ENCODE measurements at places on chromosomes 7 and 10.

DNA sequence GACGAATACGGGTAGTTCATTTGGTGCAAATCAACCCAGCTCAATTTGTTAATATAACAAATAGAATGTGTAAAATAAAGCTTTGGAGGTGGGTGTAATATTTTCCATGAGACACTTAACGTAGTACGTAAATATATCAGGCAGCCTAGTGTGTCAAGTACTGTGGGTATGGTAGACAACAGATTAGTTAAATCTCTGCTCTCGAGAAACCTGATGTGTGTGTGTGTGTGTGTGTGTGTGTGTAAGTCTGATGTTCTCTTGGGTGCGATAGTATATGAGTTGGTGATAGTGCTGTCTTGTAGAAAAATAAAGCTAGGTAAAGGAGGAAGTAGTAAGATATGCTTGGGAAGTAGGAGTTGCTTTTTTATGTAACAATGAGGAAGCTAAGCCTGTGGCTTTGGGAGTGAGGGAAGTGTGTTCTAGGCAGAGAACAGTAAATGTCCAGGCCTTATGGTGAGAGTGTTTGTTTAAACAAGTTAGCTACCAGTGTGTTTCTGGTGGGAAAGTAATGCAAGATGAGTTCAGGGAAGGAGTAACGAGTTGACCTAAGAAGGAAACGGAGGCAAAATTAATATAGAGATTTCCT is 26.1 kb downstream of the WAC start:
- no peak for DNase-seq

- DNase-seq: no peak
Observed at GRCh38 chr7:144548556-144548955, 145.1 kb upstream of the NOBOX start.

- no peak for DNase-seq
Observed at GRCh38 chr10:7306147-7306546, 104.7 kb downstream of the SFMBT2 start.

DNA sequence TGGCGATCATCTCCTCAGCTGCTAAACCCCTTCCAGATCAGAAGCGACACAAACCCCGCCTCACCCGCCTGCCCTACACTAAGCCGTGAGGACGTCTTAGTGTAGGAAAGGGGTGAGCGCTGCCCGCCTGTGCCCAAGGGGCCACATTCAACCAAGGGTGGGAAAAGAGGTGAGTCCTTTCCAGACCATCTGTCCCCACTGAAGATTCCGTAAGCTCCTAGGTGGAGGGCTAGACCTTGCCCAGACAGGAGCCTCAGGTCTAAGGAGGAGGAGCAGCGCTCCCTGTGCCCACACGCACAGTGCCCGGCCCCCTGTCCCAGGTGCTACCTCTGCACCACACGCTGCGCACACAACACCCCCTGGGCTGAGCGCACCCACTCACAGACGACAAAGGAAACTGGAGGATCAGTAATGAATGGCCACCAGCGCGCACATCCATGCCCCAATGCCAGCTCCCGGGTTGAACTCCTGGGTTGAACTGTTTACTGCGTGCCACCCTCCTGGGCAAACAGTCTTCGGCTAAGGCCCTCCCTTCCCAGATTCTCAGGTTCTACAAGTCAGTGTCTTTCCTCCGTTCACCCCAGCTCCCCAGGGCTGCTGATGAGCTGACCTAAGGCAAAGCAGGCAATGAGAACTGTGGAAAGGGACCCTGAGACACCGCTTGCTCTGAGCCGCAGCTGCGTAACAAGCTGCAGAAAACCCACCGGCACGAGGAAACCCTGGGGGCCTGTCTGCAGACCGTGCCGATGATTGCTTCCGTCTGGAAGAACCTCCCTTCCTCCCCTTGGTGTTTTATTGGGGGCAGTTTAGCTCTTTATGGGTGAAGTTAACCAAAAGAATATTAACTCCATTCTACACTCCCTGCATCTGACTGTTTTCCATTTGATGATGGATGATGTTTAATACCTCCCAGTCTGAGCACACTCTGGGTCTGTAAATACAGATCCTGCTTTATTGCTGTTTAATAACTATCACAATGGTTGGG is 185.9 kb downstream of the MAD1L1 start:
- no peak for DNase-seq

GRCh38 chr10:109902992-109903947 is 20.0 kb downstream of the XPNPEP1 start:
- peak; percentile 19 for DNase-seq

GRCh38 chr7:99121496-99122021 is 22.3 kb downstream of the SMURF1 start:
- DNase-seq: no peak

GRCh38 chr10:98235846-98236245 is 32.1 kb downstream of the LOXL4 start:
- no peak for DNase-seq

GRCh38 chr7:137036768-137037167 is 168.3 kb downstream of the CHRM2 start:
- no peak for DNase-seq

DNA sequence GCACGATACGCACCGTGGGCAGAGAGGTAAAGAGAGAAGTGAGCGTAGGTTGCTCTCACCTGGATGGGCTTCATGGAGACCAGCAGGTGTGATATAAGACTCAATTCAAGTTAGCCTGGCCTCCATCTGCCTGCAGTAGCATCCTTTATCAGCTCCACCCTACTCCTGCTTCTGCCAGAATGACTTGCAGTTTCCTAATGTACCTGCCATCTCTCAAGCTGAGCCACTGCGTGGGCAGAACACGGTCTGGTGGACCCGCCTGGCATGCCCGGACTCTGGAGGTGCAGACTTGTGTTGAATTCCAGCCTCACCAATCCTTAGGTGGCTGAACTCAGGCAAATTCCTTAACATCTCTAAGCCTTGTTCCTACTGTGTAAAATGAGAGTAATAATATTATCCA is 64.3 kb downstream of the STEAP1B start:
- DNase-seq: no peak

- no peak for DNase-seq
Observed at GRCh38 chr10:61931620-61932332, 30.3 kb downstream of the ARID5B start.

GRCh38 chr10:86346799-86347665 is 19.6 kb downstream of the GRID1 start:
- DNase-seq: no peak

GRCh38 chr7:32023376-32023775 is 46.8 kb downstream of the PDE1C start:
- DNase-seq: no peak

DNA sequence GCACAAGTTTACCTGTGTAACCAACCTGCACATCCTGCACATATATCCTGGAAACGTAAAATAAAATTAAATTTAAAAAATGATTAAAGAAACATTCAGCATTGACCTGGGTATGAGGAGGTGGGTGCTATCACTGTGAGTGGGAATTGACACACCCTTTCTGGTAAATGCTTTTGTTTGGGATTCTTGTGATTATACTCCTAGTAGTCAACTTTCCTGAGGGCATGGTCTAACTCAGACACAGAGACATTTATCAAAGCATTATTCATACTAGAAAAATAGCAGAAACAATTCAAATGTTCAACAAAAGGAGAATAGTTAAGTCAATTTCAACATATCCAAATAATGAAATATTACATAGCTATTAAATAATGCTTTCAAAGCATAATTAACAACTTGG is 44.2 kb downstream of the CNNM2 start:
- no peak for DNase-seq

GRCh38 chr7:143314127-143314526 is 1.8 kb upstream of the CLCN1 start:
- no peak for DNase-seq

- no peak for DNase-seq
Observed at GRCh38 chr7:37439653-37440026, 9.0 kb downstream of the ELMO1 start.

- DNase-seq: no peak
Observed at GRCh38 chr10:57921140-57921539, 346.6 kb downstream of the IPMK start.

DNA sequence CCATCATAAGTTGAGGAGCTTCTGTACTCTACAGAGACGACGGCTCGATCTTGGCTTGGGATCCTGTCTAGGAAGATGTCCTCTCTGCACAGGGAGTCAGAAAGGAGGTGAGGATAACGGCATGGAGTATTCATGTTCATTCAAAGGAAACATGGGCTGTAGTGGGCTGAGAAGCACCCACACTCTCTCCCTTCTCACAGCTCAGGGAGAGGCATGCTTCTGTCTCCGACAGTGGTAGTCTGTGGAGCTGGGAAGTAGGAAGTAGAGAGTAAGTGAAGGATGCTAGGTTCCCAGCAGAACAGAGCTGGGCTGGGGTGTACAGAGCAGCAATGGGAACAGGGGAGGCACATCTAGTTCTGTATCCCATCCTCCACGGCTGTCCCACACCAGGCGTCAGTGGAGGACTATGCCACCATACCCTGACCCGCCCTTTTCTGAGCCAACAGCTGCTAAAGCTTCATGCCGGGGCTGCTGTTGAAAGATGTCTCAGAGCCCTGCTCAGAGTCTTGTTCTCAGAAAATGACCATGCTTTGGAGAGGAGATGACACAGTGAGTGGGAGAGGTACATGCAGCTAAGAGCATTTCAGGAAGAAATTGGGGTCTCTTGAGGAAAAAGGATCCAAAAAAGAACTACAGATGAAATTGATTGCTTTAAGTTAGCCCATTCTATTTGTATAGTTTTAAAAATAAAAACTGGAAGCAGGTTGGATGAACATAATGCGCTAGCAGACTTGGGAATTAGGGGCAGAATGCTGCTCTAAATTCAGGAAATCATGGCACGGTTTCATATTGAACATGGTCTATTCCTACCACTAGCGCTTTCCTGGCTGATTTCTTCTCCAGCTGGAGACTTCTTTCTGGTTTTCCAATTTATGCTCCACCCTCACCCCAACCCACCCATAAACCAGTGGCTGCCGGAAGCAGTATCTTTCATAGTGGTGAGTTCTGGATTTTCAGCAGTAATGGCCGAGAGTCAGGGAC is 138.6 kb downstream of the CHN2 start:
- DNase-seq: no peak

DNA sequence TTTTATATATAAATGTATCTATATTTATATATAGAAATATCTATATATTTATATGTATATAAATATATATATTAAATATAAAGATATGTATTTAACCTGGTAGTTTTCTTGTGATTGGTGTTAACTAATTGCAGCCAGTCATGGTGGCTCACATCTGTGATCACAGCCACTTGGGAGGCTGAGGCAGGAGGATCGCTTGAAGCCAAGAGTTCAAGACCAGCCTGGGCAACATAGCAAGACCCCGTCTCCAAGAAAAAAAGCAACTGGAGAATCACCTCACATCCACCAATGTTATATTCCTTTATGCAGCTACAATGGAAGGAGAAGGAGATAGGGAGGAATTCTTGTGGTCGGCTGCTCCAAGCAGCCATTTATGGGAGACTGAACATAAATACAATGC is 224.9 kb downstream of the BAMBI start:
- no peak for DNase-seq

DNA sequence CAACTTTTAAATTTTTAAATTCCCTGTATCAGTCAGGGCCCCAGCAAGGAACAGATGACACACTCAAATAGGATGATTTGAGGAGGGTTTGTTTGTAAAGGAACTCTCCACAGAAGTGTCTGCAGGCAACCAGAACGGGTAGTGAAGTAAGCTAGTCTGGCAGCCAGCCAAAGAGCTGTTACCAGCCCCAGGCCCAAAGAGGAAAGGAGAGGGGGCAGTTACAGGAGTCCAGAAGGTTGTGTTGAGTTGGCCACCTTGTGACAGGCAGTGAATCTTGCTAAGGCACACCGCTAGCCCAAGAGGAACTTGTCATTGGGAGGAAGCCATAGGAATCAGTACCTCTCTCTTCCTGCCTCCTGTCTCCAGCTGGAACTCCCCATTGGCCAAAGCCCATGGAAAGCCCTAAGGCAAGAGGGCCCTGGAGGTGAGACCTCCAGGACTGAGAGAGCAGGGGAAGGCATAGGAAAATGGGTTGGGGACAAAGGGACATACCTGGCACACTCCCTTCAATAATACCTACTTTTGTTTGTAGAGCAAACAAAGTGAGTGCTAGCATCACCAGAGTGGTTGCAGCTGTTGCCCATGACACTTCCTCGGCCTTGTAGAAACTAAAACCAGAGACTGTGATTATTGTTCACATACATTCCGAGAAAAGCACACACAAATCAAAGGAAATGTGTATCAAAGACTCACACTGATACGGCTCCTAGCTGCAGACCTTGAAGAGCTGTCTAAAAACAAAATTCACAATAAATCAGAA is 25.4 kb upstream of the GATAD1 start:
- no peak for DNase-seq

DNA sequence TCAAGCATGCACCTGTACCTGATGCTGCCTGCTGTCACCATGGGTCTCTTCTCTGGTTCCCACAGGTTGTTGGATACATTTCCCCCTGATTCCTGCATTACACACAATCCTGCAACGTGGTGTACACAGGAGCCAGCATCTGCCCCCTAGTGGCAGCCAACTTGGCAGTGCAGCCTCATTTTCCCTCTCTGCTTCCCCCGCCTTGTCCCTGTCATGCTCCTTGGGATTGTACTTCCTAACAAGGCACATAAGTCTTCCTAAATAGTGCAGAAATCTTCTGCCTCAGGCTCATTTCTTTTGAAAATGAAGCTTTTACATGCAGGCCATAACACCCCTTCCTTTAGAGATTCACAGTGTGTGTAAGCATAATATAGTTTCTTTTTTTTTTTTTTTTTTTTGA is 387.5 kb downstream of the CCSER2 start:
- no peak for DNase-seq

DNA sequence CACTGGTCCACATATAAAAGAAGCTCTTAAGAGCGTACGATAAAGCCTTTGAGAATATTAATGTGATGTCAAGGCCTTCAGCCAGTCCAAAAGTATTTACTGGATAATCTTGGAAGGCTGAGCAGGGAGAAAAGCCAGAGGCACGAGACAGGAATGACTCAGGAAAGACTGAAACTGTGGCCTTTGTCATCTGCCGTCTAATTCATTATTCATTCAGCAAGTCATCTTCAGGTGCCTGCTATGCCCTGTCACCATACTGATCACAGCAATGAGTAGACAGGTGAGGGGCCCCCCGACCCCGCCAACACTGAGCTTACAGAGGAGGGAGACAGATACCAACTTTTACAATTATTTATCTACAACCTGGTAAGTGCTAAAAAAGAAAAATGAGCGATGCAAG is 78.9 kb downstream of the VOPP1 start:
- no peak for DNase-seq

DNA sequence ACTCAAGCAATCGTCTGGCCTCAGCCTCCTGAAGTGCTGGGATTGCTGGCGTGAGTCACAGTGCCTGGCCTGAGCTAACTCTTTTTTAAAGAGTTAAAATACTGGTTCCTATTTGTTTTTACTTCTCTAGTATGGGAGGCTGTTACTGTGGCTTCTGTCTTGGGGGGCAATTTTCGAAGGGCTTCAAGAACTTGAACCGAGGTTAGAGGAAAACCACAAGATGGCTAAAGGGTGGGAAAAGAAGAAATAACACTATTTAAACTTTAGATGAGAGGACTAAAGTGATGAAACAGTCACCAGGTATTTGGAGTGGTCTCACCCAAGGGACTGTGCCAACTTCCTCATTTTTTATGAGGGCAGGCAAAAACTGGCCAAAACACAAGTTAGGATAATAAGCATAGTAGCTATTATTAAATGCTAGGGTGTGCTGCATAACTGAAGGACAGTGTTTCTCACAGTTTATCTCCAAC is 17.8 kb downstream of the MET start:
- no peak for DNase-seq
